ENCODE measurements at places on chromosomes 7 and 10.

DNA sequence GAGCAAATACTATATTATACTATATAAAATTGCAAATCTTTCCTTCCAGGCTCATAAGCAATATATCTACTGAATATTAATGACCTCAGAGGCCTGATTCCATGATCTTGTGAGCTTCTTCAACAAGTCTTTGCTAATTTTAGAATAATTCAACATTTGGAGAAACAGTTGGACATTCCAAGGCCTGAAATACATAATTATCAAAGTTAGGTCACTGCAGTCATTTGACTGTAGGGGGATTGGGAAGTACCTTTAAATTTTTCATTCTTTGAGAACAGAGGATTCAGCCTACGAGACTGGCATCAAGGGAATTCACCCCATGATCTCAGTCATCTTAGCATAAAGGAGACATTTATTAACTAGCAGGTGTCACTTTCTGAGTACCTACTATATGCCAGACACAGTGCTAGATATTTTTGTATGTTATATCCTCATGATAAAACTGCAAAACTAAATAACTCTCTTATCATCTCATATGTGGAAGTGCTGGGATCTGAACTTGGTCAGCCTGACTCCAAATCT, 85.4 kb downstream of the DOCK4 start:
- DNase-seq: no peak

GRCh38 chr7:26862834-26863233, 1.6 kb downstream of the SKAP2 start:
- DNase-seq: no peak

GRCh38 chr10:8455181-8455580, 400.7 kb downstream of the GATA3 start:
- no peak for DNase-seq

- no peak for DNase-seq
Measured at GRCh38 chr10:88979153-88979562, 11.4 kb upstream of the FAS start.

- DNase-seq: no peak
Measured at GRCh38 chr10:61140765-61141392, 196.9 kb upstream of the RHOBTB1 start.

- no peak for DNase-seq
Measured at GRCh38 chr10:79483948-79484347, 28.4 kb upstream of the EIF5AL1 start.

DNA sequence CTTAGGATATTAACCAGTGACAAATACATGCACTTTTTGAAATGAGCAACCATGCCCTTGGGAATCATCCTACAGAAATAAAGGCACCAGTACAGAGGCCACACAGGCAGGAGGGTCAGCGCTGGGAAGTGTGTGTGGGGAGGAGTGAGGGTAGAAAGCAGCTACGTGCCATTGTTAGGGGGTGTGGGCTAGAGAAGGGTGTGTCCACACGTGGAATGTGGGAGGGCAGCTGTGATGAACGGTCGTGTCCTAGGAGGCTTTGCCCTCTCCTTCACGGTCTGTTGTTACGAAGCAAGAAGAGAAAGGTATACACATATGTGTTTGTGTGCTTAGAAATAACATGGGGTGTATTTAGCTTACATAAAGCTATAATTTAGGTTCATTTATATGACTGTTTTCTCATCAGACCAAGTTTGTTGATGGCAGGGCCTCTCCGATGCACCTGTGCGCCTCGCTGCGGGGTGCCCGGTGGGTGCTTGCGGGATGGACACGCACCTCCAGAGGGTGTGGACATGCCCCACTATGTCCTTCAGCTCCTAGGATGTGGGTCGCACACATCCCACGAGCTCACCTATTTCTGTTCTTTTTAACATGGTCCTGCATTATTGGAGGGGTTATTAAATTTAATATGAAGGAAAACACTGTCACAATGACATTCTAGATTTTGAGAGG, 16.9 kb upstream of the GET4 start:
- no peak for DNase-seq

DNA sequence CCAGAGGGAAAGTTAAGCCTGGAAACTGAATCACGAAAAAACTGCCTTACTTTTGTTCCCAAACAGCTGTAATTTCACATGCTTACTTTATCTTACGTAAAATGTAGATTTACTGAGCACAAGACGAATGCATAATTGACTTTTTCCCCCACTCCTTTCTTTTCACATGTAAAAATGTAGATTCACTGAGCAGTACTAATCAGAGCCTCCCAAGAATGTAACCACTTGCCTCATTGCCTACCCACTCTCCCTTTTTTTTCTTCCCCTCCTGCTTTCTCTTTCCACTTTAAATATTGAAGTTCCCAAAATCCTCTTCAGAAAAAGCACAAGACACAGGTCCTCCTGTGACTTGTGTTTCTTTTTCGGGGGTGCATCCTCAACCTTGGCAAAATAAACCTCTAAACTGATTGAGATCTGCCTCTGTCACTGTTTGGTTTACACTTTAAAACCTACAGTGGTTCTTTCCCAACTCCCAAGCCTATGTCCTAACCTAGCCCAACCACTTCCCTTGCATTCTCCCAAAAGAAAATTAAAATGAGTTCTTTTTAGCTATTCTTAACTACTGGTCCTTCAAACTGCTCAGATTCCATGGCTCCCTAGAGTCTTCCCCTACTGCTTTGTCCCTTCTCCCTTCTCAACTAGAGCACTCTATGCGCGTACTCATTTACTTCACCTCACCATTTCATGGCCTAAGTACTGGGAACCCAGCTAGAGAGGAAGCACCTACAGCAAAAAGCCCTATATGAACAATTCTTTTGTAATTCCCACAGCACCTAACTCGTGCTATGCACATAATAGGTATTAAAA, 236.6 kb upstream of the MKLN1 start:
- no peak for DNase-seq

DNA sequence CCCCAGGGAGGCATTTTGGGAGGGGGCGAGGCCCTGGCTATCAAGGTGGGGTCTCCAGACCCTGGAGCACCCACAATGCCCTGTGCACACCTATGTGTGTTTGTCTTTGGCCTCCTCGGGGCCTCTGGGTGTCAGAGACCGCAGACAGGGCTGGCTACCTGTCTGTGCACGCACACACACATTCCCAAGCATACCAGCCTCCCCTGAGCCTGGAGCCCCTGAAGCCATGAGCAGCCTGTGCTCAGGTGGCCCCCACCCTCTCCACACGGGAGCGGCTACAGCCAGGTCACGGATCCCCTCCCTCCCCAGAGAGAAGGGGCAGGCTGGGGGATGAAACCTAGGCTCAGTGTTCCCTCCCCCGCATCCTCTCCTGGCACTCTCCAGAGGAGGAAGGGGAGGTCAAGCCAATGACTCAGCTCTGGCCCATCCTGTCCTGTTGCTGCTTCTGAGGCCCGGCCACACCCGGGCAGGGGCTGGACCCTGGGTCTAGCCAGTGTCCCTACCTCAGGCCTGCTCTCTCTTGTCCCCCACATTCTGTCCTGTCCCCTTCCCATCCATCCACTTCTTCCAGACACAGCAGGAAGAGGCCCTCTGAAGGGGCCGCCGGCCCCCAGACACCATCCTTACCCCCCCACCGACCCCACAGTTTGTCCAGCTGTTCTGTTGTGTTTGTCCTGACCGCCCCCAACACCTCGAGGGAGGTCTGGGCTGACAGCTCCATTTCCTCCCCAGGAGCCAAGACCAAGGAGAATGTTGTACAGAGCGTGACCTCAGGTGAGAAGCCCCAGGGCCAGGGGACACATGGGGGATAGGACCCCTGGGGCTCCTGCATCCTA, 720 bp downstream of the SNCG start:
- no peak for DNase-seq

- no peak for DNase-seq
Measured at GRCh38 chr10:29881336-29881771, 178.0 kb downstream of the JCAD start.

- no peak for DNase-seq
Measured at GRCh38 chr10:117184296-117184695, 13.0 kb upstream of the KCNK18 start.

GRCh38 chr10:89151857-89152256, 55.3 kb downstream of the CH25H start:
- no peak for DNase-seq

DNA sequence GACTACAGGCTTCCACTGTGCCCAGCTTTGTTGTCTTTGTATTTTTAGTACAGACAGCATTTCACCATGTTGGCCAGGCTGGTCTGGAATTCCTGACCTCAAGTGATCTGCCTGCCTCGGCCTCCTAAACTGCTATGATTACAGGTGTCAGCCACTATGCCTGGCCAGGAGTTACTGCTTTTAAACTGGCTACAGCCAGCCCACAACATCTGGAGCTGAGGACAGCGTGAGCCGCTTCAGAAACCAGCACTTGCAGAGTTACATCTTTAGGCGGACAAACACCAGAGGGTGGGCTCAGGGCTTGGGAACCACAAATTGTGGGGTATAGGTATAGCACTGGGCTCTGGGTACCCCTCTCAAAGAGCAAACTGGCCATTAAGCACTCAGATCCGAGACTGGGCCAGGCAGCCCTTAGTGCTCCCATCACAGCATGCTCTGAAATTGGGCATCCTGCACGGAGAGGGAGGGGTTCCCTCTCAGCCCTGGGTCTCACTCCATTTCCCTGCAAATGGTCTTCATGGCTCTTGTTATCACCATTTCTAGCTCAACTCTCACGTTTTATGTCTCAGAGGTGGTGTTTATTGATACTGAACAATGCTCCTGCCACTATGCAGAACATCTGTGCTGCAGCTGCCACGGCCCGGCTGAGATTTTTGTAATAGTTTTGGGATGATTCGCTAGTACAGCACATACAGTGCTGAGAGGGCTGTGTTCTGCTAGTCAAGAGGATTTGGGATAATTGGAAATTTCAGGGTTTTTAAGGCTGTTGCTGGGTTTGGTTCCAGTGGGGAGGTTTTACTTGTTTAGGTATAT, 146.4 kb upstream of the LYZL2 start:
- no peak for DNase-seq

DNA sequence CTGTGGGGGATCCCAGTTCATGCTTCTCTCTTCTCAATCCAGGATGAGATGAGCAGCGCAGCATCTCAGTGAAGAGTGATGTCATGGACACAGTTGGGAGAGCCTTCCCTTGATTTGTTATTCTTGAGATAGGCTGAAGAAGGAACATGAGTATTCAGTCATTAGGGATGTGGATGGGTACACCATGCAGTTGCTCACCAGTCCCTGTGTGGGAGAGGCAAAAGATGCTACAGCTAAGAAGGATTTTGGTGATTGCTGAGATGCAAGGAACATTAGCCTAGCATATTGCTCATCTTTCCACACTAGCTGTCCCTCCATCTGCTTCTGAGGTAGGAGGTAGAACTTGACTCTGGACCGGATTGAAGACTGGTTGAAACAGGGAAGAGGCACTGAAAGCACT, 179.6 kb downstream of the GALNT17 start:
- DNase-seq: no peak

- no peak for DNase-seq
Measured at GRCh38 chr7:8773518-8773917, 340.1 kb downstream of the NXPH1 start.

DNA sequence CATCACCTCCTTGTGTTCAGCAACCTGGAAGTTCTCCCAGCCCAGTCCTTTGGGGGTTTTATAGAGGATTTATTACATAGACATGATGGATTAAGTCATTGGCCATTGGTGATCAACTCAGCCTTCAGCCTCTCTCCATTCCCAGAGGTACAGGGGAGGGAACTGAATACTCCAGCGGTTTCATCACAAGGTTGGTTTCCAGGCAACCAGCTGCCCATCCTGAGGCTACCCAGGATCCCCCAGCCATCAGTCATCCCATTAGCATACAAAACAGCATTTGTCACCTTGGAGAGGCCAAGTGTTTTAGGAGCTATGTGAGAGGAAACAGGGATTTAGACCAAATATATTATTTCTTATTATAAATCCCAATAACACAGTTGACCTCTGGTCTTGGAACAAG, 584.8 kb upstream of the NRP1 start:
- DNase-seq: no peak

- no peak for DNase-seq
Measured at GRCh38 chr7:150829426-150829825, 22.9 kb upstream of the AOC1 start.

GRCh38 chr7:40965774-40966173, 737.1 kb downstream of the INHBA start:
- DNase-seq: no peak

- no peak for DNase-seq
Measured at GRCh38 chr7:94055963-94056362, 51.8 kb upstream of the BET1 start.

GRCh38 chr7:142685877-142686508, 63.3 kb upstream of the PRSS1 start:
- DNase-seq: no peak

DNA sequence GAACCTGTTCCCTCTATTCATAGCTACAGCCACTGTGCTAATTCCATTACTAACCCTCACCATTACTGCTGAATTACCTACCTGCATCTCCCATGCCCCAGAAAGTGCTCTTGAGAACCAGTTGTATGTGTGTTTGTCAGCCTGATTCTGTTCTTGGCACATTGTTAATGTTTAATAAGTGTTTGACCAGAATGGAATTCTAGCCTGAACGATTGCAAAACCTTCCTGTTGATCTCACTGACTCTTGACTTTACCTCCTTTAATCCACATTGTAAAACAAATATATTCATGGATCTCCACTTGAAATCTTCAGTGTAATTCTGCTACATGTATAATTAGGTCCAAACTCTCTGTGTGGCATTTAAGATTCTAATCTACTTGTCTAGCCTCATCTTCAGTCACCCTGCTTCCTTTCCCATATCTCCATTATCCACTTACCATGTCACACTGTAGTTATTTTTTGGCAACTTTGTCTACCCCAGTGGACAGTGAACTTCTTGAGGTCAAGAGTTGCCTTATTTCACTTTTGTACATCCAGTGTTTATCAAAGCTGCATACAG, 4.9 kb downstream of the ZNF277 start:
- no peak for DNase-seq

- no peak for DNase-seq
Measured at GRCh38 chr10:30789806-30790205, 160.3 kb upstream of the LYZL2 start.

DNA sequence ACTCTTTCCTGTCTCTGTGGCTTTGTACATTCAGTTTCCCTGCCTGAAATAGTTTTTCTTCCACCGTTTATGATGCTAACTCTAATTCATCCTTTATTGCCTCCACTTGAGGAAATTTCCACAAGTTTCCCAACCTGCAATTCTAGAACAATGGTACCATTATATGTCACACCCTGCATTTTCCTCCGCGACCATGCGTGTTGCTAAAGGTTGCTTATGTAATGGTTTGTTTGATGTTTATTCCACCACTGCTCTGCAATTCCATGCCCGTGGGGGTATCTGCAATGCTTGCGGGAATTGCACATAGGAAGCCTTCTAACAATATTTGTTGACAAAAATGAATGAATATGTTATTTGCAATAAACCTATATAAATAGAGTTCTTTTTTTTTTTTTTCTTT, 69.5 kb upstream of the ST8SIA6 start:
- DNase-seq: no peak

GRCh38 chr7:81140252-81140651, 221.4 kb upstream of the SEMA3C start:
- no peak for DNase-seq

GRCh38 chr10:112827951-112828350, 122.1 kb upstream of the TCF7L2 start:
- no peak for DNase-seq

DNA sequence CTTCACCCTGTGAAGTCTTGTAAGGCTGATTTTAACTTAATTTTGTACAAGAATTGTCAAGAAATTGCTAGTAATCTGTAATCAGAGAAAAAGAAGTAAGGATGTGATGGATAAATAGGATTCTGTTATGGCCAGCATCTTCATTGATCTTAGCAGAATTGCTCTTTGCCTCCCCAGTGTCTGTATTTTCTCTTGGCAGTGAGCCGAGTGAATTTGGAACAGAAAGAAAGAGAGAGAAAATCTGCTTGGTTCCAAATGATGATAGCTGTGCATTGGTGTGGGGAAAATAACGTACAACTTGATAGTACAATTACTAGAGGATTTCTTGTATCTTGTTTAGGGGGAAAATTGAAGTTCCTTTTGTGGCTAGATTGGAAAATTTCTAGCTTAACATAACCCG, 34.6 kb downstream of the VTI1A start:
- DNase-seq: no peak

All from stimulated activated CD4-positive, alpha-beta T cell treated with anti-CD3 and anti-CD28 coated beads, Interleukin-15, amount 100 ng/mL, for 1 hour (primary cell).